ENCODE measurements at places on chromosomes 7 and 10. TPM values are rescaled to one million over a fixed set of nuclear protein-coding genes. Genes with fewer than 3 reads are reported as not detected.

DNA sequence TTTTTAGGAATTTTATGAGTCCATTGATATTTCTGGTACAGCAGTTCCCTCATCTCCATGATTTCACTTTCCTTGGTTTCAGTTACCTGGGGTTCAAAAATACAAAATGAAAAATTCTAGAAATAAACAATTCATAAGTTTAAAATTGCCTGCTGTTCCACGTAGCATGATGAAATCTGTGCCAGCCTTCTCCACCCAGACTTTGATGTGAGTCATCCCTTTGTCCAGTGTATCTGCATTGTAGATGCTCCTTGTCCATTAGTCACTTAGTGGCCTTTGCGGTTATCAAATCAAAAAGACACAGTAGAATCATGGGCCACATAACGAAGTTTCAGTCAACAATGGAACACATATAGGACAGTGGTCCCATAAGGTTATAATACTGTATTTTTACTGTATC is 286.9 kb downstream of the PTEN start:
- DNase-seq, result no peak

GRCh38 chr10:122561212-122561611 is 658 bp downstream of the DMBT1 start:
- no peak for DNase-seq

DNA sequence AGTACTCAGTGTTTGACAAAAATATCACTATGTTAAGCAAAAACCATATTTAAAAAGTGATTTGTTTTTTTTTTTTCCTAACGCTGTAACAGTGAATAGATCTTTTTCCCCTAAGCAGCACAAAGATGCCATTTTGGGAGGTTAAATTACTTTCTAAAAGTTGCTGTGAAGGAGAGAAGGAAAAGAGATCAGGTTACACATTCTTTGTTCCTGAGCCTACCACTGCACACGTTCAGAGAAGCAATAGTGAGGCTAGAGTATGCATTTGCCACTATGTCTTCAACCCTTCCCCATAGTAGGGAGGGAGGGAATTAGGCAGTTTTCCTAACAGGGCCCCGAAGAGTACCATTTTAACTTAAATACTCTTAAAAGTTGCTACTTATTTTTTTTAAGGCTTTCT is 38.9 kb downstream of the BMPR1A start:
- no peak for DNase-seq

- no peak for DNase-seq
Measured at GRCh38 chr7:149654588-149654987, 118.8 kb downstream of the ZNF467 start.

GRCh38 chr7:11896663-11897062 is 64.7 kb upstream of the THSD7A start:
- DNase-seq, result no peak

DNA sequence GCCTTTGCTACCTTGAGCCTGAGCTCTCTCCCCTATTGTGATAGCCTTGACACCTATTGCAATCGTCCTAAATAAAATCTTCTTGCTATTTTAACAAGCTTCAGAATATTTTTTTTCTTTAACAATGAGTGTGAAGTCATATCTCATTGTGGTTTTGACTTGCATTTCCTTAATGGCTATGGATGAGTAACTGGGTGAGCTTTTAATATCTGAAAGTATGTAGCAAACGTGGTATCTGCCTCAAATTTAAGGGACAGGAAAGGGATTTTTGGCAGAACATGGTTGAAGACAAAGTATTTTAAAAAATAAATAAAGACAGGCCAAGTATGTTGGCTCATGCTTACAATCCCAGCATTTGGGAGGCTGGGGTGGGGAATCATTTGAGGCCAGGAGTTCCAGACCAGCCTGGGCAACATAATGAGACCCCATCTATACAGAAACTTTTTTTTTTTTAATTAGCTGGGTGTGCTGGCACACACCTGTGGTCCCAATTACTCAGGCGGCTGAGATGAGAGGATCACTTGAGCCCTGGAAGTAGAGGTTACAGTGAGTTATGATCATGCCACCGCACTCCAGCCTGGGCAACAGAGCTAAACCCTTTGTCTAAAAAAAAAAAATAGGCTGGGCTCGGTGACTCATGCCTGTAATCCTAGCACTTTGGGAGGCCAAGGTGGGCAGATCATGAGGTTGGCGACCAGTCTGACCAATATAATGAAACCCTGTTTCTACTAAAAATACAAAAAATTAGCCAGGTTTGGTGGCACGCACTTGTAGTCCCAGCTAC is 319.3 kb upstream of the NRP1 start:
- no peak for DNase-seq

GRCh38 chr10:17710181-17710580 is 41.8 kb upstream of the TMEM236 start:
- DNase-seq, result no peak

- DNase-seq, result no peak
Measured at GRCh38 chr7:16293669-16294425, 127.5 kb downstream of the CRPPA start.

DNA sequence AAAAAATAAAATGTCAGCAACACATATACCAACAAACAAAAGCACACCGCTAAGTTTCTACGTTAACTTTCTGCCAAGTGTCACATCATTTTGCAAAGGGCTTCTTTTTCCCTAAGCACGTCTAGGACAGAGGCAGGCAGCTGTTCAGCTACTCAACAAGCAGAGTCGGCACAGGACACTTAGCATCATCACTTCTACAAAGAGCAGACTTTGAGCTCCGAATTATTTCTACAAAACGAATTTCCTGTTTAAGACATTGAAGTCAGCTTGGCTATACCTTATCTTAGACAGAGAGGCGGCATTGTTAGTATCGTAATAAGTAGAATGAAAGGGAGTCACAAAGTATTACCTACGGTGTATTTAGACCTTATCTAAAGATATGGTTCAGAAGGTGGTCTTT is 110.1 kb downstream of the SVIL start:
- no peak for DNase-seq

DNA sequence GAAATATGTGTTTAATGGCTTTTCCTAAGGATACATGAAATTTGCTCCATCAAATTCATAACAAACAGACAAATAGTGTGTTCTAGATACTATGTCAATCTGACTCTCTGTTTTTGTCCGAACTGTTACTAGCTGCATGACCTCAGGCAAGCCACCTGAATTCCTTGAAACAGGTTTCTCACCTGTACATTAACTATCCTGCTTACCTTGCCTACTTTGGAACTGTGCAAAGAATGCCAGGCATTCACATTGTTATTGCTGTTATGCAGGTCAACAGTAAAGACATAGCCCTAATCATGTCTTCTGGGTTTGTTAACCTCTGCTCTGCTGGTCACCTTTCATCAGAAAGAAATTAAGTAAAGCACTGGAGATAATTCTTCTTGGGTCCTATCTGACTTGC is 1283.9 kb upstream of the CELF2 start:
- no peak for DNase-seq

GRCh38 chr10:92903633-92904032 is 55.3 kb downstream of the EXOC6 start:
- DNase-seq, result no peak

- no peak for DNase-seq
Measured at GRCh38 chr7:97390915-97391593, 273.6 kb downstream of the SDHAF3 start.

GRCh38 chr7:13851736-13852135 is 137.7 kb downstream of the ETV1 start:
- no peak for DNase-seq

GRCh38 chr10:91290607-91291006 is 70.1 kb downstream of the PCGF5 start:
- no peak for DNase-seq

DNA sequence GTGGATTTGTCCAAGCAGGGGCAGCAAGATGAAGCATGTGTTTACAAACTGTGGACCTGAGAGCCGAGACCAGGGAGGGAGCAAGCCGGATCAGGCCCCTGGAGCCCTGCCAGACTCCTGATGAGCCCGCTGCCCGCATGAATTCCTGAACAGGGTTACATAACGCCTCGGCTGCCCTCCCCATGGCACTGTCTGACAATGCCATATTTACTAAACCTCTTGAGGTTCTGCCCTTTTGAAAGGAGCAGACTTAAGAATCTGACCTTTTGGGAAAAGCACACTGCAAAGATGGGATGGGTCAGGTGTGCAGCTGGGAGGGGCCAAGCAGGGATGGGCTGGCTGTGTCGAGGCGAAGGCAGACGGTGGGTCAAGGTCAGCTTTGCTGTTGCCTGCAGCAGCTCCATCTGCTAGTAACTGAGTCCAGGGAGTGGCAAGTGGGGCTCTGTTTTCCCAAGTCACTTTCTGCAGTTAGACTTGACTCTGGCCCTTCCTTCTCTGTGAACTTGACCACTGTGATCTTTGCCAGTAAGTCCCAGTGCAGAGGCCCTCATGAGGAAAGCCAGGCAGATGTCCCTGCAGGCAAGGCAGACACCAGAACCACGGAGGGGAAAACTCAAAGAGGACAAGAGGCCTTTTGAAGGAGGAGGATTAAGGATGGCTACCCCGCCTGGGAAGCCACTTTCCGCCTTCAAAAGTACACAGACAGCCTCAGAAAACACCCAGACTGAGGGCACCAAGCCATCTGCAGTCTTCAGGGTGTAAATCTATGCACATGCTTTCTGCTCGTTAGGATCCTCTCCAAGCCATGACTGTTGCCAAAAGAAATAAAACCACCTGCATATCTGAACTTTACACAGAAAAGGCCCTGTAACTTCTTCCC is 175.8 kb downstream of the TNS3 start:
- peak; percentile 73 for DNase-seq

- no peak for DNase-seq
Measured at GRCh38 chr7:141575164-141575563, 24.0 kb downstream of the AGK start.

- peak; percentile 65 for DNase-seq
Measured at GRCh38 chr10:103554488-103555324, 61.2 kb downstream of the NEURL1 start.

DNA sequence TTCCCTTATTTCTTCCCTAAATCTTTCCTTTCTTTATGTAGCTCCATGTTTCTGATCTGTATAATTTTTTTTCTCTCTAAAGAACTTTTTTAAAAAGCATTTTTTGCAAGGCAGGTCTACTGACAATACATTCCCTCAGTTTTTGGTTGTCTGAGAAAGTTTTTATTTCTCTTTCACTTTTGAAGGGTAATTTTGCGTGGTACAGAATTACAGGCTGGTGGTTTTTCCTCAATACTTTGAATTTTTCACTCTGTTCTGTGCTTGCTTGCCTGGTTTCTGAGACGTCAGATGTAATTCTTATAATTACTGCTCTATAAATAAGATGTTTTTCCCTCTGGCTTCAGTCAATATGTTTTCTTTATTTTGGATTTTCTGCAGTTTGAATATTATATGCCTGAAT is 205.4 kb upstream of the VSTM2A start:
- no peak for DNase-seq

DNA sequence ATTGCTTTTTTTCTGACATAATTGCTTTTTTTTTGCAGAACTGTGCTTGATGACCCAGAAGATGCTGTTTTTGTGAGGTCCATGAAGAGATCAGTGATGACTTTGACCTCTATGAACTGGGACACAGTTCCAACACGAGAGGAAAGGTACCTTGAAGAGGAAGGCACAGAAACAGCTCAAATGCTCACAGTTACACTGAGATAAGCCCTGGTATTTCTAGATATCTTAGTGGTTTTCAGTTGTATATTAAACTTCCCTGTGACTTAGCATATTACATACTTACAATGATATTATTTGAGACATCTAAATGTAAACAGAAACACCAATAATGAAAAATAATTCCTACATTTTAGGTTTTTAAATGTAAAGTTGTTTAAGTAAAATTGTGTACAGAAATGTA is 54.7 kb downstream of the LRRC72 start:
- DNase-seq, result no peak

GRCh38 chr7:83633516-83633915 is 15.4 kb downstream of the SEMA3E start:
- no peak for DNase-seq

DNA sequence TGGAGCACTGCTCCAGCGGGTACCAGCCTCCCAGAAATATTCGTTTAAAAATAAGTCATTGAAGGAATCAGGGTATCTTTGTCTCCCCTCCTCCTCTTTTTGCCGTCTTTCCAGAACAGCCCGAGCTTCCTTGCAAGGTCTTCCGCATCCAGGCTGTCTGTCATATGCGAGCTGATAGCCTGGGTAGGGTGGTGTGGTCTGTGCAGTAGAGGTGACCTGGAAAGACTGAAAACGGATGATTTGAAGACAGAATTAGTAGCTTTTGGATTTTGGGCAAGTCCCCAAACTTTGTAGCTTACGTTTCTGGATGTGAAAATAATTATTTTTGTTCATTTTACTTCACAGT is 480 bp downstream of the VPS50 start:
- DNase-seq, result no peak

DNA sequence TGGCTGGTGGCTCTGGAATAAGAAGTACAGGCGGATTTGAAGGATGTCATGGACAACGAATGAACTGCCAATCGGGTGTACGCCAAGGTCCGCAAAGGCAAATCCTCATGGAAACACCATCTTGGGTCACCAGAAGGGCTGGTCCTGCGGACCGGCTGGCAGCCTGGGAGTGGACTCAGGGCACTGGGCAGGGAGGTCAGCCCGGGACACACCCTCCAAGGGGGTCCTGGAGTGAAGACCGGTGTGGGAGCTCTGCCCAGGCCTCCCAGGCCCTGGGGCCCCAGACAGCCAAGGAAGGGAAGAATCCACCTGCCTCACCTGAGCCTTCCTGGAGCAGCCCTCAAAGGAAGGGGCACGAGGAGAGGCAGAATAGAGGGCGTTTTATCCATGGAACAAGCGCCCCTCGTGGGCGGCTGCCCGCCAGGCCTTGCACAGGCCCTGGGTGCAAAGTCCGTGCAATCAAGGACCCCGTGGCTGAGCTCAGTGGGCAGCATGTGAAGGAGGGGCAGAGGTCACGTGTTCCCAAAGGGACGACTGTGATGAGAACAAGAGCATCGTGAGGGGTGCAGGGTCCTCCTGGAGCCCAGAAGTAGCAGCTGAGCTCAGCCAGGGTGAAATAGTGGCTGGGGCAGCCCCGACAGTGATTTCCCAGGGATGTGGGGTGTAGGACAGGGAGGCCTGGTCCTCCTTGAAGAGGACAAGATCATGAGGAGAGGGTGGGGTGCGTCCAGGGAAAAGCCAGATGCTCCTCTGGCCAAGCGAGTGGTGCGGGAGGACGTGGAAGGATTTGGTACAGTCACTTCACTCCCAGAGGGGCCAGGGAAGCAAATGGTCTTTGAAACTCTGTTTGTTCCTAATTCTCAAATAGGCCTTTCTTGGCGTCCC is 105.2 kb downstream of the TCERG1L start:
- peak; percentile 20 for DNase-seq

- DNase-seq, result no peak
Measured at GRCh38 chr7:28565980-28566379, 153.7 kb downstream of the CREB5 start.

- no peak for DNase-seq
Measured at GRCh38 chr10:104892879-104893617, 252.0 kb downstream of the SORCS3 start.

DNA sequence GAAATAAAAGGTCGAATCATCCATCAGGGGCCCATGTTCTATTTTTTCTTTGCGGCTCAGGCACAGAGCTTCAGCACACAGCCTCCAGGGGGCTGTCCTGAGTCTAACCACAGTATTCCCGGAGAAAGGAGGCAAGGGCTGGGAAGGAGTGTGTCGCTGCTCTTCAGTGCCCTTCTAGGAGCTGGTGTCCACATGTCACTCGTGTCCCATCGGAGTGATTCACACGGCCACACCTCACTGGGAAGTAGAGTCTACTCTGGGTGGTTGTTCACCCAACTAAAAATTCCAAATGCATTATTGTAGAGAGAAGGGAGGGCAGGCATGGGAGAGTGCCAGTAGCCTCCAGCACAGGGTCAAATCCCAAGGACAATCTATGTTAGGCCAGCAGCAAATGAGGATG is 114.8 kb upstream of the LANCL2 start:
- no peak for DNase-seq

EPHB6 gene
- 55.9 TPM for total RNA-seq

ELOVL3 gene
- total RNA-seq, result 0.47 TPM

THAP5 gene
- total RNA-seq, result 35.6 TPM

ZNF862 gene
- total RNA-seq, result 24.6 TPM

Data from ureter (tissue), 1 donor.